CD4-positive, alpha-beta T cell treated with Interleukin-17A for 4 hours (primary cell): ENCODE measurements at places on chromosomes 2 and 18.

DNA sequence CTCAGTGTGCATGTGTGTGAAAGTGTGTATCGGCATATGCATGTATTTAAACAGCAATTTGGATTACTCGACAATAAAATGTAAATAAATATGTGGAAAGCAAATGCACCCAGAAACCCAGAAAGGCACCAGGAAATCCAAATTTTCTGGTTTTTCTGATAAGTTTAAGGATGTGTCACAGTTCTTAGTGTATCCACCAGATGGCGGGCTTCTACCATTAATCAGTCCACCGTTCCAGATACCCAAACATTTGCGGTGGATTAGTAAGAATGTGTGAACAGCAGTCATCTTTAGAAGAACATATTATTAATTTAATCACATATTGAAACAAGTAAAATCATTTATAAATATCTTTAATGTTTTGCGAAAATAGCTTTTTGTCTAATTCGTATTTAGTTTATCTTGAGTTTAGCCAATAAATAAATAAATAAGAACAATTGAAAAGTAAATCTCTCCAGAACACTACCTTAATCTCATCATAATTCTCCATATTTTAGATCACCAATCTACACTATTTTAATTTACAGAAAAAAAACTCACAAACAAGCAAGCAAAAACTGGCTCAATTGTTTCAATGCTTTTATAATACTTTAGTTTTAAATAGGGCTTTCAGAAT is 298.9 kb downstream of the DSEL start:
- DNase-seq = peak; percentile 70

- peak; percentile 13 for DNase-seq
Measured at GRCh38 chr2:200509235-200509611, 645 bp downstream of the KCTD18 start.

DNA sequence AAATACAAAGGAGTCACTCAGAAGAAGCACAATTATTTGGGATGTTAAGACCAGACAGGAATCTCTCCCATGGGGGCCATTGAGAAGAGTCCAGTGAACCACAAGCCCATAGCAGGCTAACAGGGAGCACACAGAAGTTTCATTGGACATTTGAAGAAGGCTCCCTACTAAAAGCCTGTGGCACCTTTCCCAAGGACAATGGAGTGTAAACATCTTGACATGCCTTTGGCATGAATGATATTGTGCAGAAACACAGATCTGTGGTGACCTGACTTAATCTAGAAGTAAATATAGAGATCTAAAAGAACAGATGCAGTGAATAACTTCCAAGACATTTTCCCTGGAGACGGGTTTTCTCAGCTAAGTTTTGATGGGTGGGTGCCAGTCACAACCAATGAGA is 221.5 kb downstream of the EPHA4 start:
- DNase-seq = no peak

DNA sequence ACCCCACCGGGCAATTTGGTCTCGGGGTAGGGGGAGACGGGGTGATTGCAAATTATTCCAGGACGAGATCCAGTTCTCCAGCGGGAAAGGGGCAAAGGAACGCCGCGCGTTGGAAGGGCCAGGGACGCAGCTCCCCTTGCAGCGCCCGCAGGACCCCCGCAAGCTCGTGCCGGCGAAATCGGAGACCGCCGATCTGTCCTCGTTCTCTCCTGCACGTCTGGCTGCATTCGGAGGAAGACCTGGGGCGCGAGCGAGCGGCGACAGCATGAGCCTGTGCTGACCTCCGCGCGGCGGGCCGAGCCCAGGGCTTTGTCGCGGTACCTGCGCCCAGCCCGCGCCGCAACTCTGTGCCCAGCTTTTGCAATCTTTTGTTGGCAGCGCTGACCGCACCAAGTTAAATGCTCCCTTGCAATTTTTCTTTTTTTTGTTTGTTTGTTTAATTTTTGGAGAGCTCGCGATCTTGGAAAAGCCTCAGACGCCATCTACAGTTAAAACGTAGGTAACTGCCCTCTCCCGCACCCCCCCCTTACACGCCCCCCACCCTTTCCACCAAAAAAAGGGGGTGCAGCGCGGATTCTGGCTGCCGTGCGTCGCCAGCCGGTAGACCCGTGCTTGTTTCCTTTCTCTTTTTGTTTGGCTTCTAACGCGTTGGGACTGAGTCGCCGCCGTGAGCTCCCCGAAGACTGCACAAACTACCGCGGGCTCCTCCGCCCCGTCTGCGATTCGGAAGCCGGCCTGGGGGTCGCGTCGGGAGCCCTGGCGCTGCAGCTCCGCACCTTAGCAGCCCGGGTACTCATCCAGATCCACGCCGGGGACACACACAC is 667 bp downstream of the TRIB2 start:
- DNase-seq = peak; percentile 70

- DNase-seq = no peak
Measured at GRCh38 chr2:88234760-88235159, 64.6 kb downstream of the THNSL2 start.

GRCh38 chr18:22233266-22233665 is 63.9 kb downstream of the GATA6 start:
- no peak for DNase-seq

- DNase-seq = no peak
Measured at GRCh38 chr18:75213611-75214331, 3.2 kb downstream of the TSHZ1 start.

DNA sequence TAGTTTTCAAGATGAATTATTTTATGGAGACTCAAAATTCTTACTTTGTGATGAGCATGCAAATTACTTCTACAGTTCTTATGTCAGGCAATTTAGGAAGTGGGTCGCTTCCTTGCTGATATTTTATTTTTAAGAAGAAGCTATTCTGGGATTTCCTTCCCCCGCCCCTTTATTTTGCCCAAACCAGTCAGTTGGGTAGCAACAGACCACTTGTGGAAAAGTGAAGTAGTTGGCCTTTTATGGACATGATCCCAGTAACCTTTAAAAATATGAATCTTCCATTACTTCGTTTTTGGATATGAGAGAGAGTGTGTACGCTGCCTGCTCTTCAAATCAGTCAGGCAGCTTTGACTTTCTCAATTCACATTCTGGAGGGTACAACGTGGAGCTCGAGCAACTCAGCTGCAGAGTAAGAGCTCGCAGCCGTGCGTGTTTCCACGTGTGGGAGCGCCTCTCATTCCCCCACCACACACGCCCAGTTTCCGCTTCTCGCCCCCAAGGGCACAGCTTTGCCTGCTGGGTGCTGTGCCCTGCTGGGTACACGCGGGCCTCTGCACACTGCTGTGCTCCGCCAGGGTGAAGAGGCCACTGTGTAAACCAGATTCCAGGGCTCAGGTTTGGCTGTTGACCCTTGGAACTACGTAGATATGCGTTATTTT is 92.6 kb downstream of the ITGB1BP1 start:
- no peak for DNase-seq

- DNase-seq = peak; percentile 56
Measured at GRCh38 chr18:77131100-77131651, 1.4 kb downstream of the MBP start.

GRCh38 chr18:58190842-58191530 is 147.0 kb downstream of the NEDD4L start:
- DNase-seq = no peak

DNA sequence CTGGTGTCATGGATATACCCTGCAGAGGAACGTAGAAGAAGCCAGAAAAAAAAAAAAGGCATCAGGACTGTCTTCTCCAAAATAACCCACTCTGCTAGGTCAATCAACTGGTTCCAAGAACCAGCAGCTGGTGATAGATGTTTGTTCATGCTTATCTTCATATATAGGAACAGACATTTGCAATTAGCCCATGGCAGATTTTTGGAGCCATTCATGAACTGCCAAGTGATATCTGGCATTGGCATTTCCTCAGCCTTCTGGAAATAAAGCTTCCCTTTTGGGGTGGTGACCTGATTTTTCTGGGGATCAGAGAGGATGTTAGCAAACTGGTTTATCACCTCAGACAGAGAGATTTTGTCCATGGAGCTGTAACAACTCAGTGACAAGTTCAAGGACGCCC is 234.9 kb downstream of the OSR1 start:
- DNase-seq = no peak

GRCh38 chr2:127226520-127227263 is 6.6 kb upstream of the CYP27C1 start:
- DNase-seq = no peak
